ENCODE measurements at places on chromosomes 6 and 20. TPM values are rescaled to one million over a fixed set of nuclear protein-coding genes. Genes with fewer than 3 reads are reported as not detected.

GRCh38 chr20:20731000-20731944, 18.8 kb upstream of the RALGAPA2 start:
- peak; percentile 57 for DNase-seq

CAGE1 gene
- total RNA-seq, result not detected

DNA sequence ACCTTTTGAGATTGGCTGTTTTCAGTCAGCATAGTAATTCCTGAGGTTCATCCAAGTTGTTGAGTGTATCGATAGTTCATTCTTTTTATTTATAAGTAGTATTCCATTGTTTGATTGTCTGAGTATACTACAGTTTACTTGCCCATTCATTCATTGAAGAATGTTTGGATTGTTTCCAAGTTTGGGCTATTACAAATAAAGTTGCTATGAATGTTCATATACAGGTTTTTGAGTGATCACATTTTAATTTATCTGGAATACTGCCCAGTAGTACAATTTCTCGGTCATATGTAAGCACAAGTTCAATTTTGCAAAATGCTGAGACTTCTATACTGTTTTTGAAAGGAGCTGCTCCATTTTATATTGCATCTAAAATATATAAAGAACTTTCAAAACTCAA, 14.2 kb upstream of the EPHA7 start:
- DNase-seq, result no peak

GZF1 gene
- total RNA-seq, result 10.4 TPM

SNAP91 gene
- total RNA-seq, result 1.2 TPM

- no peak for DNase-seq
Observed at GRCh38 chr6:47524136-47524845, 46.7 kb downstream of the CD2AP start.

DNA sequence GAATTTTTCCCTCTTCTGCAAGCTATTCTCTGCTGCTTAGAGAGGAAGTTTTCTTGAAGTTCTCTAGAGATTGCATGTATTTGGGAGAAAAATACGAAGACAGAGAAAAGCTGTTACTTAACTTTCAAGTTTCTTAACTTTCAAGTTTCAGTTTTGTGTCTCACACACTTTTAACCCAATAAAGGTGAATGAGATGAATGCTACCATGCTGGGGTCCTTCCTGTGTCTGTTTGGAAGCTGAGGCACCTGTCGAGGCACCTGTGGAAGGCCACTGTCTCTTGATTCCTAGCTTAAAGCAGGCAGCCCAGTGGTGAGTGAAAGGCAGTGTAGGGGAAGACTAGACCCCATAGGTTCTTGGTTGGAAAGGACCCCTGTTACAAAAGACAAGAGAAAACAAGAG, 372.8 kb upstream of the JARID2 start:
- no peak for DNase-seq
